Activated naive CD4-positive, alpha-beta T cell treated with anti-CD3 and anti-CD28 coated beads, Interleukin-2, amount 50 U/mL, for 72 hours (primary cell): ENCODE measurements at places on chromosomes 5 and 9.

DNA sequence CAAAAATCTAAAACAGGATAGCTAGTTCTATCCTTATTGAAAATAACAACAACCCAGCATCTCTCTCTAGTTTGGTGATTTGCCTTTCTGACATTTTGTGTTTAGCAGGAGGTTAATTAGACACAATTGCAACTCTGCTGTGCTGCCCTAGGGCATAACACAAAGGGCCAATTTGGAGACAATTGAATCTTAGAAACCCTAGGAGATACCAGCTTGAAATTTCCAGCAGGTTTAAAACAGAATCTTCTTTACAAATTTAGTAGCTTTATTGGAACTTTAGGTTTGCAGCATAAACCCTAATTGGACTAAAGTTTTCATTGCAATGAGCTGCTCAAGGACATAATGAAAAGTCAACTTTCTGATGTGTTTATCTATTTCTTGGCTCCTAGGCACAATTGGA is 166.7 kb upstream of the FER start:
- no peak for DNase-seq

DNA sequence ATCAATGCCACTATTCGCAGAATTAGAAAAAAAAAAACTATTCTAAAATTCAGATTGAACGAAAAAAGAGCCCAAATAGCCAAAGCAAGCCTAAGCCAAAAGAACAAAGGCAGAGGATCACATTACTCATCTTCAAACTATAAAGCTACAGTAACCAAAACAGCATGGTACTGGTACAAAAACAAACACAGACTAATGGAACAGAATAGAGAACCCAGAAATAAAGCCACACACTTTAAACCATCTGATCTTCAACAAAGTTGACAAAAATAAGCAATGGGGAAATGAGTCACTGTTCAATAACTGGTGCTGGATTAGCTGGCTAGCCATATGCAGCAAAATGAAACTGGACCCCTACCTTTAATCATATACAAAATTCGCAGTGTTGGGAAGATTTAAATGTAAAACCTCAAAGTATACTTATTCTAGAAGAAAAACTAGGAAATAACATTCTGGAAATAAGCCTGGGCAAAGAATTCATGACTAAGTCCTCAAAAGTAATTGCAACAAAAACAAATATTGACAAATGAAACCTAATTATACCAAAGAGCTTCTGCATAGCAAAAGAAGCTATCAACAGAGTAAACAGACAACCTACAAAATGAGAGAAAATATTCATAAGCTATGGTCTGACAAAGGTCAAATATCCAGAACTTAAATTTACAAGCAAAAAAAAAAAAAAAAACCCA is 153.7 kb downstream of the NDUFS4 start:
- DNase-seq = no peak

- peak; percentile 51 for DNase-seq
Observed at GRCh38 chr5:170302653-170303501, 5.3 kb upstream of the LCP2 start.

- no peak for DNase-seq
Observed at GRCh38 chr9:91546574-91546973, 122.9 kb upstream of the NFIL3 start.

DNA sequence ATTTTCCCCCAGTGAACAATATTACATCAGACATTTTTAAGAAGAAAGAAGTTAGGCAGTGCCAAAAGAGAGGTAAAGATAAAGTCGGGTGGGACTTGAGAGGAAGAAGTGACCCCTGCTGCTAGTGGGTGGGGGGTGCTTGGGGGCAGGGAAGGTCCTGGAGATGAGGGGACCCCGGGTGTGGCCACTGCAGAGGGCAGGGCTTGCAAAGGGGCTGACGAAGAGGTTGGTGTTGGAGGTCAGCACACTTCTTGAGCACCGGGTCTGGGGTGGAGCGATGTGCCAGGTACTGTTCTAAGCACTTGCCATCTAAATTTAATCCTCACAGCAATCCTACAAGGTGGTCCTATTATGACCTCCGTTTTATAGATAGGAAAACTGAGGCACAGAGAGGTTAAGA is 62.0 kb downstream of the AMBP start:
- DNase-seq = no peak

DNA sequence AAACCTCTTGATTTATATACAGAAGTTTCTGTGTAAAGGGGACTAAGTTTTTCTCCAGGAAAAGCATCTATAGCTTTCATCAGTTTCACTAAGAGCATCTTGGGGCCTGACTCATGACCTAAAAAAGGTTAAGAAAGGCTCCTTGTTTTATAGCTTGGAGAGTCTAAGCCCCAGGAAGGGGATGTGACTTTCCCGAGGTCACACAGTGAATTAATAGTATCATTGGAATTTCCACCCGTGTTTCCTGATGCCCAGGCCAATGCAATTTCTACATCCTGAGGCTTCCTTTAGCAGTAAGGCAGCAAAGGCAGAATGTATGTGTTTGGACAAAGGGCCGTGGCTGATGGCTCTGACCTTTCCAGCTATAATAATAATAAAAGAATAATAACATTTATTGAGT is 8.6 kb downstream of the MORN5 start:
- DNase-seq = no peak

DNA sequence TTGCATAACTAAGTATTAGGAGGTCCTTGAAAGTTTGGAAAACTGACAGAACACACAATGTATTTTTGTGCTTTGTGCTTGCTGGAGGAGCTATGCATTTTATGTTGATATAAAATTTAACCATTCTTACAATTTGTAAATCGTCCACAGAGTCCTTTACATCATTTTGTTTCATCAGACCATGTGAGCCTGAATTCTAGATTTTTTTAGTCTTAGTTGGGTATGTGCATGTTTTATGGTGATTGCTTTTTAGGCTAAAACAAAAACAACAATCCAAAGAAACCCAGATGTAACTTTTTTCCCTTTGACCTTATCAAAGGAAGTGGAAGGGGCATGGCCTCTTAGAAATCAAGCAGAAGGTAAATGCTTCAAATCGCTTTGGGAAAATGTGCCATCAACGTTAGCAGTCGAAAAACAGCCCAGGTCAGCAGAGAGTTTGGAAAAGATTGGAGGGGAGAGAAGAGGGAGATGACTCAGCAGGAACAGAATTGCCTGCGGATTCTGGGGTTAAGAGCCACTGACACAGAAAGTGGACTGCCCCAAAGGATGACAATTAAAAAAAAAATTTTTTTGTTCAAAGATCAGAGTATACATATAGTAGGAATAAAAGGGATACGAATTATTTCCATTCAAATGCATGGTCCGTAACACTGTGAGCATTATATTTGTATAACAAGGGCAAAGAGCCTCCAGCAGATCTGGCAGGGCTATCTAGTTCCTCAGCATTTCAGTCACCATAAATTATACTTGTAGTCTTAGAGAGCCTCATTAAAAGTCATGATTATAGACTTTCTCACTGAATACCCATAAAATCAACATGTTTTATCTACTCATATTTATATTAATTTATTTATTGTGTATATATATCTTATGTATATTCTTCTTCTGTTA is 253.5 kb upstream of the HAPLN1 start:
- DNase-seq = no peak

GRCh38 chr5:110478895-110479294 is 247.6 kb downstream of the TMEM232 start:
- DNase-seq = no peak

- no peak for DNase-seq
Observed at GRCh38 chr5:154118893-154119336, 71.6 kb upstream of the GALNT10 start.

DNA sequence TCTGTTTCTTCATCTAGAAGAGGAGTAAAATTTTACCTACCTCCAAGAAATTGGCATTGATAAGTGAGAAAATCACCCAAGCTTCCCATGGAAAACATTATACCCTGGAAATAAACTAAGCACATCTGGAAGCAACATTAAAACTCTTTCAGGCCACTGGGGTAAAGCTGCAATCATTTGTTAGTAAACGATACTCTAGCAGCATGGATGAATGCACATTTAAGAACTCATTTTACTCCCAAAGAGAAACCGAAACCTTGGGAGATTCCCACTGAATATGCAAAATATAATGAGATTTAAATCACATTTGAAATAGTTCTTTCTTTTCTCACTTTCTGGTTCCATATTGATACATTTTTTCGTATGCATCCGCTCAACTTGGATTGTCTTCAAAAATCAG is 467.5 kb downstream of the EFNA5 start:
- DNase-seq = no peak

- no peak for DNase-seq
Observed at GRCh38 chr5:151667083-151667482, 19.6 kb downstream of the SPARC start.

GRCh38 chr9:79812507-79813257 is 240.9 kb downstream of the TLE4 start:
- DNase-seq = no peak

DNA sequence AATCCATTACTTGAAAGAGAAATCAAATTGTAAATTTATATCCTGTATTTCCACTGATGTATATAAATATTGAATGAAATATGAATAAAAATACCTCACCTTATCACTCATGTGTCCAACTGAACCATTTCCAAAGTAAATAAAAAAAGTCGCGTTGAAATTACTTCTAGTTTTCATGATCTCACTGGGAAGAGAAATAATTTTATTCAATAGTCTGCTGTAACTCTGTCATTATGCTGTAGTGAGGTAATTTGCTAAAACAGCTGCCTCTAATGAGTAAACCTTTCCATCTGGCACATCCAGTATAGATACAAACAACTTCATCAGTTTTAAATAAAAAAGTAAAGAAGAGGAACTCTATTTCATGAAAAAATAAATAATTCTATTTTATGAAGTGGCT is 611.5 kb downstream of the ZNF608 start:
- no peak for DNase-seq

DNA sequence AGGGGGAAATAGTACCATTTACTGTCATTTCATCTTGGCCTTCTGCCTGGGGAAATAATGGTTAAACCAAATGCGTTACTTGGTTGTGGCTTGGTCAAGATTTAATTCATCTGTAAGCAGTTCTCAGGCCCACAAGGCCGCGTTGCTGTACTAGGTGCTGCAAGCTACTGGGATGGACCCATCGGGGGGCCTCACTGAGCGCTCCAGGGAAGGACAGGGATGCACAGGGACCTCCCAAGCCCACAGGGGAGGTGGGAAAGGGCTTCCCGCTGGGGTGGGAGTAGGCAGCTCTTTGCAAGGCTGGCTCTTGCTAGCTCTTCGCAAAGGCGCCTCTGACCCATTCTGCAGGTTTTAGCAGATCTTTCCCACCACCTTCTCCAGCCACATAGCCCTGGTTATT is 8.0 kb downstream of the GFPT2 start:
- DNase-seq = no peak

- DNase-seq = no peak
Observed at GRCh38 chr5:119930490-119930889, 301.1 kb downstream of the FAM170A start.

DNA sequence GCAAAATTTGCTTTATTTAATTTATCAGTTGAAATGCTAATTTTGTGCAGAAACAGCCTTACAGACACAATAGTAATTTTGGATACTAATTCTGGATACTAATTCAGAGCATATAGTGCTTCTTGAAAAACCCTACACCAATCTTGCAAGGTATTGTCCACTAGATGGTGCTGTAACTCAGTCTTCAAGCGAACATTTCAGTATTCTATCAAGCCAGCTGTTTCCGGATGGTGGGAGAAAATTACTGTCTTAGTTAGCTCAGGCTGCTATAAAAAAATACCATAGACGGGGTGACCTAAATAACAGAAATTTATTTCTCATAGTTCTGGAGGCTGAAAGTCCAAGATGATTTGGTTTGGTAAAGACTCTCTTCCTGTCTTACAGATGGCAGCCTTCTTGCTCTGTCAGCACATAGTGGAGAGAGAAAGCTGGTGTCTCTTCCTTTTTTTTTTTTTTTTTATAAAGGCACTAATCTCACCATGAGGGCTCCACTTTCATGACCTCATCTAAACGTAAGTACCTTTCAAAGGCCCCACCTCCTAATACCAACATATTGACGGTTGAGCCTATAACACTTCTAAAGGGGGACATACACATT is 1306.5 kb upstream of the CDH9 start:
- DNase-seq = no peak

DNA sequence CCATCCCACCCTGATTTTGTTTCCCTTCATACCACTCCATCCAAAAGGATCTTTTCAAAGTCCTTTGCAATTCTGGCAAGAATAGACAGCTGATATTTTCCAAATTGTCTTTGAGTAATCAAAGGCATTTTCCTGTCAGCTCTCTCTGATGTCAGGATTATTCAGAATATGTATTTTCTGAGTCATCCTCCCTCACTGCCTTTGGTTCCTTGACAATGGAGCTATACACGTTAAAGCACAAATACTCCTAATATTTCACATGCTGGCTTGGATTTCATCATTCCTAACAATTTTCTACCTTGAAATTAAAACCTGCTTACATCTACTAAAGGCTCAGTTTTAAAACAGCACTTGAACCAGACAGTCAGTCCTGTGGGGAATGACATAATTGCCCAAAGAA is 379.4 kb downstream of the GADD45G start:
- DNase-seq = no peak

DNA sequence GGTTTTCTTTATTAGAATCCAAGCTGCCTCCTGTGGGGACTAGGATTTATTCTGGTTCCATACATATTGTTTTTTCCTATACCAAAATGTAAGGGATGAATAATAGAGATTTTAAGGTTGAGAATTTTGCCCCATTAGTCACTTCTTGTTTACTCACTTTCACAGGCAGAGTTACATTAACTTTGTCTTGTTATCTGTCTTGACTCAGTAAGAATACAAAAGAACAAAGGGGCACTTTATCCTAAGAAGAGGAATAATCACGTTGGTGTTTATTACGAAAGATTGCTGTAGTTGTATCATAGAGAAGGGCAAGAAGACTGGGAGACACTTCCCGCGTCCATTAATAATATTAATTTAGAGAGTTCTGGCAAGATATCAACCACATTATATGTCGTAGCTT is 599.7 kb upstream of the FTMT start:
- DNase-seq = no peak

GRCh38 chr5:28685794-28686193 is 1647.4 kb upstream of the CDH9 start:
- no peak for DNase-seq

- DNase-seq = no peak
Observed at GRCh38 chr9:133113949-133114885, 6.8 kb downstream of the RALGDS start.

GRCh38 chr5:126097876-126098275 is 325.3 kb upstream of the GRAMD2B start:
- no peak for DNase-seq

DNA sequence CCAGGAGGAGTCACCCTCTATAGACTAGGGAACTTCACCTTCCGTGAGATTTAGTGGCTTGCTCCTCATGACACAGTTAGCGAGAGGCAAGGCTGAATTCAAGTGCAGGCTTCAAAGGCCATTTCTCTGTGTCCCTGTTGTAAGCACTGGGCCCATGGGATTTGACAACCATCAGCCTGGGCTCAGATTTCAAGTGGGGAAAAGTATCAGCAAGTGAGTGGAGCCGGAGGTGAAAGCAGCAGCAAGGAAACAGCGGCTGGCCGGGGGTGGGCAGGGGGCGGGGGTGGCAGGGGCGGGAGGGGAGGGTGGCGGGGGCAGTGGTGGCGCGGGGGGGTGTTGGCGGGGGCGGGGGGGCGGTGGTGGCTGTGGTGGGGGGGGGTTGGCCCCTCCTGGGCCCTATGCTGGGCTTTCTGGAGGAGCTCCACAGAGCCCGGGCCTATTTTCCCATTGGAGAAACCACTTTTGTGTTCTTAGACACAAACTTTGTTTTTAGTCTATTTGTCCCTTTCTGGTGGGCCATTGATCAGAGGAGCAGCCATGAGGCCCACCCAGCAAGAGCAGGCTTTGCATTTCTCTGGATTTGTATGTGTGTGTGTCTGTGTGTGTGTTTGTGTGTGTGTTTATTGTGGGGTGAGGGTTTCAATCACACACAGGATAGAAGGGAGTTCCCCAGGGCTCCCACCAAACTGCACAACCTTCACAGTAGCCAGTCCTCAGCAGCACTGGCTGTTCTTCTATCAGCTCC is 165.4 kb upstream of the RAI14 start:
- DNase-seq = no peak

- no peak for DNase-seq
Observed at GRCh38 chr9:129486756-129487657, 133.9 kb downstream of the C9orf50 start.
